ENCODE measurements at places on chromosomes 11 and 22.

- DNase-seq: no peak
Observed at GRCh38 chr11:62443390-62444235, 24.8 kb downstream of the SCGB1A1 start.

DNA sequence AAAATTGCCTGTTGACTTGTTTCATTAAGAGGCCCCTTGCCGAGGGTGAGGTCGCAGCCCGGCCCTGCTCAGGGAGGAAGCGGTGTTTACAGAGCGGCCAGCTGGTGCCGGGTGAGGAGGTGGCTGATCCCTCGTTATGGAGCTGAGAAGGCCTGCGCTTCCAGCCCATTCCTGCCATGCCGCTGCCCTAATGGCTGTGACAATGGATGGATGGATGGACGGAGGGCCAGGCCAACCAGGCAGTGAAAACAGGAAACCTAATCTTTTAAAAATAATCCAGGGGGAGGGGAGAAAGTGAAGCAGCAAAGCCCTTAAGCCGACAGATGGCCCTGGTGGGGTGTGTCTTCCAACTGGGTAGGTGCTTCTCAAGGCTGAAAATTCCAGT lies 38.5 kb downstream of the BCR start:
- DNase-seq: no peak

DNA sequence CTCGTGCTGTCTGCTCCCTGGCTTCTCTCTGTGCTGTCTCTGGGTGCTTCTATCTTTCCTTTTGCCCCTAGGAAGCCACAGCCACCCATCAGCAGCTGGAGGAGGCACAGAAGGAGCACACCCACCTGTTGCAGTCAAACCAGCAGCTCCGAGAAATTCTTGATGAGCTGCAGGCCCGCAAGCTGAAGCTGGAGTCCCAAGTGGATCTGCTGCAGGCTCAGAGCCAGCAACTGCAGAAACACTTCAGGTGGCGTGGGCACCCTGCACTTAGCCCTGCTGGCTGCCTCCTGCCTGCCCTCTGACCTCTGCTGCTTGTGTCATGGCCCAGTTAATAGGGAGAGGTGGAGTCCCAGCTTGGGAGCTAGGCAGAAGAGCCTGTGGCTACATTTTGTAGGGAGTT lies 67.8 kb downstream of the CEP164 start:
- DNase-seq: no peak

DNA sequence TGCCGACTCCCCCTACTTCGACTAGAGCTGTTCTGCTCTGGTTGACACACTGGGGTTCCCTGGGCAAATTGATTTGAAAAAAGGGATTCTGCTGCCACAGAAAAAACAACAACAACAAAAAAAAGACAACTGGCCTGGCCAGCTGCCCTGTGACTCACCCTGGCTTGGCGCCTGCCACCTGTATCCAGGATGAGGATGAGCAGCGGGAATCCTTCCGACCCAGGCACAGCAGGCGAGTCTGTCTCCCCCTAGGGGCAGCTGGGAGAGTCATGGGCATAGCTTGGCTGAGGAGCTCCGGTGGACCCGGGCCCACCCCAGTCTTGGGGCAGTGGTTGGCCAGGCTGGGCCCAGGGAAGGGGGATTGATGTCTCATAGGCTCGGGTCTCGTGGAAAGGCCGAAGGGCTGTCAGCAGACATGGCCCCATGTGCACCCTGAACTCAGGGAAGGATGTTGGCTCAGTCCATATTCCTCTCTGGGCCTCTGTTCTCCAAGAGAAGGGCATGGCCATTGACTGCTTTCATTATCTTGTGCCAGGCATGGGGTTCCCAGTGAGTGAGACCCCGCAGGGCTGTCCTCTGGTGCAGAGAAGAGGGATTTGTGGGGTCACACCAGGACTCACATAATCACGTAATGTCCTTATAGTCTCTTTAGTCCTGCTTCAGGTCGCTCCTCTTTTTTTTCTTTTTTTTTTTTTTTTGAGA lies 10.4 kb upstream of the SUN2 start:
- peak; percentile 8 for DNase-seq

- DNase-seq: no peak
Observed at GRCh38 chr11:61162092-61162941, 1.1 kb upstream of the VPS37C start.
